ENCODE measurements at places on chromosomes 7 and 10.

- DNase-seq: no peak
Observed at GRCh38 chr10:75857896-75858295, 426.5 kb downstream of the LRMDA start.

GRCh38 chr10:49001870-49002672 lies 62.4 kb upstream of the LRRC18 start:
- DNase-seq: no peak

DNA sequence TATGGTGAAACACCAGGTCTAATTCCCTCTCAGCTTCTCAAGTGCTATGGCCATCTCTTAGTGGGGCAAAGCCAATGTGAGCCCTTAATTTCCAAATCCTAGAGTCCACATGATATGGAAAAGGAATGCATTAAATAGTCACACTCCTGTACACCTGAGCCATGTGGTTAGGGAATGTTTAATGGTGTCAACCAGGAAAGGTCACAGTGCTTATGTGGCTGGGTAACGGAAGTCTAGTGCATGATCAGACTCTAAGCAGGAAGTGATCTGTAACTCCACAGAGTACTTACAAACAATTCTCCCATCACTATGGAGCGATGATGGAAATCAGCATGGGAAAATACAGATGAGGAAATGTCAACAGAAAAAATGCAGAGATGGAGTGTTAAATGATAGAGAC lies 148.8 kb downstream of the MAGI2 start:
- DNase-seq: no peak

DNA sequence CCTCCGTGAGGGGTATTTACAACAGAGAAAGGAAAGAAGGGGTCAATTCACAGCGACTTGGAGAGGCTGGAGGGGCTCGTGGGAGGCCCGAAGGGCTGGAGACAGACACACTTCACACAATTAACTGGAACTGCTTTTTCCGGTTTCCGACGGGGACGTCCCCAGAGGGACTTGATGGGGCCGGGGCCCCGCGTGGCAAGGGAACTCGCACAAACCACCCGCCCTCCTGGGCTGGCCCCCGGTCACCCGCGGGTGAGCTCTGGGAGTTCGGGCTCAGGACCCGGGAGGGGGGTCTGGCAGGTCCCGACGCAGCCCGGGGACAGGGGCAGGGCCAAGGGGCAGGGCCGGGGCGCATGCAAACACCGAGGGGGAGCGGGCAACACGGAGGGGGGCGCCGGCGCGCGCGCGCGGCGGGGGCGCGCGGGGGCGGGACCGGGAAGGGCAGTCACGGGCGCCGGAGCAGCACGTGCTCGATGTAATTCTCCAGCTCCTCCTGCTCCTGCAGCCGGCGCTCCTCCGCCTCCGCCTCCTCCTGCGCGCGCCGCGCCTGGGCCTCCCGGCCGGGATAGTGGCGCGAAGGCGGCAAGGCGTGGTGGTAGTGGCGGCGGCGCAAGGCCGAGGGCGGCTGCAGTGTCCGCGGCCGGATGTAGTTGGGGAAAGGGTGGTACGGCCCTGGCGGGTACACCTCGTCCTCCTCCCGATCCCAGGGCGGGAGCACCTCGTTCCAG lies 2.7 kb downstream of the VGF start:
- DNase-seq: no peak

DNA sequence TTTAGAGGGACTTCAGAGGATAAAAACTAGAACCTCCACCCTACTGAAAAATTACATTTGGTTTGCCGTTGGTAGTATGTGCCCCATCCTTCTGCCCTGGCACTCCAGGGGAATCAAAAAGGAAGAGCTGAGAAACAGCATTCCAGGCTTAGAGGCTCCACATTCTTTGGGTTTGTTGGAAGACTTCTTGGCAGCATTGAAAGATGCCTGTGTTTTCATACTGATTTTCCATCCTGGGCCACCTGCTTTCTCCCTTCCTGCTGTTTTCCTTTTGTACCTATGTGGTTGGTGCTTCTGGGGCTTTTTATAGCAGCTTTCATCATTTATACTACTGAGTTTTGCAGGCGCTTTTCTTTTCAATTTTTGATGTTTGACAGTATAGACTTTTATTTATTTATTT lies 61.7 kb downstream of the AUTS2 start:
- no peak for DNase-seq

- no peak for DNase-seq
Observed at GRCh38 chr10:68075550-68076004, 494 bp upstream of the HERC4 start.

DNA sequence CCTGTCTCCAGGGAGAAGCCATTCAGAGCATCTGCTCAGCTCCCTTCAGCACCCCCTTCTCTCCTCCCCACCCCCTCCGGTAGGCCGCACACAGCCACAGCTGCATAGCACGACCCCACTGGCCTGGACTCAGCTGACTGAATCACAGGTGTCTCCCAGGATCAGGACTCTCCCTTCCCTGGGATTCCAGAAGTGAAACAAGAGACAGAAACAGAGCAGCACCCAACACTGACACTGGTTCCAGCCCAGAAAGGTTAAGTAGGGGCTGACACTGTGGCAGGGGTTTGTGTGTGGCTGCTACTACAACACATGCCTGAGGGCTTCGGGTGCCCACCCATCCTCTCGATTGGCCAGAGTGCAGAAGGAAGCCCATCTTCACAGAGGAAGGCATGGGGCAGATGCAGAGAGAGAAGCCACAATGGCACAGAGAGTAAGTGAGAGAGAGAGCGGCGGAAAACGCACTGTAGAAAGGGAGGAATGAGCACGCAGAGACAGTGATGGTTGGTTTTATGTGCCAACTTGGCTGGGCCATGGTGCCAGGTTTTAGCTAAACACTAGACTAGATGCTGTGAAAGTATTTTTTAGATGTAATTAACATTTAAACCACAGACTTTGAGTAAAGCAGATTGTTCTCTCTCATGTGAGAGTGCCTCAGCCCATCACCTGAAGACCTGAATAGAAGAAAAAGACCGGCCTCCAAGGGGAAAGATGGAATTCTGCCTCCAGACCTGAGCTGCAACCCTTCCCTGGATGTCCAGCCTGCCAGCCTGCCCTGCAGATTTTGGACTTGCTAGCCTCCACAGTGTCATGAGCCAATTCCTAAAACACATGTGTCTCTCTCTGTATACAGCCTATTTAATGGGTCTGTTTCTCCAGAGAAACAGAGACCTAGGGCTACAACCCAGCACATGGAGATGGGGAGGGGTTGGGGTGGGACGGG lies 107.5 kb downstream of the GRB10 start:
- no peak for DNase-seq

DNA sequence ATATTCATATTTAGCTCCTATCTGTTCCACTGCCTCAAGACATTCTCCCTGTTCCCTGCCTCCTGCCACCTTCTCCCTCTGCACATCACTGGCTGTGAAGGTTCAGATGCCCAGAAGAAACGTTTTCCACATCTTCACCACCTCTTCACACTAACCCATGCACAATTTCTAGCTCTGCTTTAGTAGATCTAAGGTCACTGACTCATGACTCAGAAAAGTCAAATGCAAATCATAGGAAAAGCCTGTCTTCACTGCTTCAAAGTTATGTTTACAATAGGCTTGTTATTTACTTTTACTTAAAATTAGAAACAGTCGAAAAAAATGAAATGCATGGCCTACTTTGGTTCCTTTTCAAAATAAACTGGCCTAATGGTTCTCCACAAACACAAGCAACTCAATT lies 2.5 kb downstream of the SCRN1 start:
- DNase-seq: no peak

GRCh38 chr10:124728830-124729661 lies 15.1 kb downstream of the FAM53B start:
- DNase-seq: no peak

GRCh38 chr10:33596422-33596821 lies 262.0 kb upstream of the NRP1 start:
- DNase-seq: no peak

DNA sequence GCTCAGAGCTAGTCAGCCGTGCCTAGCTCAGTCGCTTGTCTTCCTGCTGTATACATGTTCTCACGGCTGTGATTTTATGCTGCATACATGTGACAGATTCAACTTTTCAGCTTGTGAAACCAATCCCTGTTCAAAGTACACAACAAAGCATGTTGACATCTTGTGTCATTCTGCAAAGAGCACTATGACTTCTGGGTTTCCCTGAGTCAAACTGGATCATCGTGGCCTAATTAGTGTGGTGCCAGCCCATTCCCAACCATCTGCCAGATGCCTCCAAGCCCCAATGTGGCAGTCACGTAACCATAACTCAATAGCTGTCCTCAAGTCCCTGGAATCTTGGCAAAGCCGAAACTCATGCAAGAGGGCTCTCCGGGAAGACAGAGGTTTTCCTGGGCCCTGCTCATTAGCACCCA lies 144.8 kb downstream of the MYOF start:
- no peak for DNase-seq

DNA sequence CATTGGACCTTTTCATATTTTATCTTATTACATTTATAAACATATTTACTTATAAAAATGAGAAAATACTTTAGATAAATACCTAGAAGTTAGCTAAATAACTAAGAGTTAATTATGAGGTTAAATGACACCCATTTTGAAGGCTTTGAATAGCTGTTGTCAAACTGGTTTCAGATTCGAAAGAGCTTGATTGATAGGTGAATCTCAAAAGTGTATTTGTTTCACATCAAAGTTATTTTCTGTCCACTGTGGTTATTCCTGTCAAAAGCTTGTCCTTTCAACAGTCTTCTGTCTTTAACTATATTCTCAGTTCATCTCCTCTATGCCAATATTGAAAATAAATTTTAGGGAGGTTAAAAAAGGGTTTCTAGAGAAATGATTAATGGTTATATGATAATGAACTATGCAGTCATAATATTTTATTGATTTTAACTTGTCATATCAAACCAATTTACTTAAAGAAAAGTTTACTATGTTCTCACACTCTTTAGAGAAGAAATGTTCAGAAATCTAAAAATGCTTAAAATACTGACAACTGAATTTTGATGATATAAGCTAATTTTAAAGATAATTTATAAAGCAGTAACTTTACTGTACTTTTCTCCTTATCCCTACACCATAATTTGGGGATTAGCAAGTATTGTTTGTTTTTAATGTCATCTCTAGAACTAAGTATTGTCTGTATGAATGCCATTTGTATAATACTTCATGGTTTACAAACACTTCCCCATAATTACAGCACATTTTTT lies 72.0 kb upstream of the FOXP2 start:
- no peak for DNase-seq

DNA sequence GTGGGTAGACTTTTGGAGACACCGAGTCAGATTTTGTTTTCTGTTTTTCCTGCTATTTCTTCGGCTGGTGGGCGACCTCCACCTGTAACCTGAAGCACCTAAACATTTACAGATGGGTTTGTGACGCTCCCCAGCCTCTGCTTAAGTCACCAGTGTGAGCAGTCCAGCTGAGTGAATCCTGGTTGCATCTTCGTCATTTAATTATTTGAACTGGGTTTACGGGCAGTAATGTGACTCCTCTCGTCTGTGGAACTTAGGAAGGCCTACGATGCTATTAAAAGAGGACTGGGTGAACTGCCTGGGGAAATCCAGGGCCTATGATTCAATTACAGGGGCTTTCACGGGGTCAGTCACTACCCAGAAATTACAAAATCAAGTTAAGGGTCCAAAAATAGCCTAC lies 52.5 kb downstream of the WNT2 start:
- no peak for DNase-seq

DNA sequence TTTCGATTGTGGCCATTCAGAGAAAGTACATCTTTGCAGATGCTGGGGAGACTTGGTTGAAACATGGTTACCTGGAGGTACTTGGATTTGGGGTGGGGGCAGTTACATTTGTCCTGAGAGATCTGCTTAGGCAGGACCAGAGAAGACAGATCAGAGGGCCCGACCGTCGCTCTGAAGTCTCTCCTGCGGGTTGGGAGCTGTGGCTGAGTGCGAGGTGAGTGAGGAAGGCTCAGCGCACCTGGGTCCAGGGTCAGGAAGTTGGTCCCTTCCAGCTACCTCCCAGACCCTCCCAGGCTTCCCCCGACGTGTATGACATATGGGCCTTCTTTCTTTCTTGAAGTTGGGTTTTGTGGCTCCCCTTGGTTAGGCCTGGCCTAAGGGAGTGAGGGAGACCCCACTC lies 56.3 kb downstream of the LHPP start:
- no peak for DNase-seq

DNA sequence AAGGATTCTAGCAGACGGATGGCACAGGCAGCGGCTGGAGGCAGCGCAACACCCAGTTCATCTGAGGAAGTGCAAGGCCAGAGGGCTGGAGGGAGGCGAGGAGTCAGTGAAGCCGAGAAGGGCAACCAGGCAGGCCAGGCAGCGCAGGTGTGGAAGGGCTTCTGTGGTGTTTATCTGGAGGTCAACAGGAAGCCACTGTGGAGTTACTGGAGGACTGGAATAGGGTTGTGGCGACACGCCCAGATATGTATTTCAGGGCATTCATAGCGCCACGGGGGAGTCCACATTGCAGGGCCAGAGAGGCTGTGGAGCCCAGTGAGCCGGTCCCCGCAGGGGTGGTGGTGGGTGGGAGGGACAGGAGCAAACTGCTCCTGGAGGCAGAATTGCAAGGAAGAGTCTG lies 150.6 kb downstream of the CDH23 start:
- no peak for DNase-seq

- no peak for DNase-seq
Observed at GRCh38 chr10:30215623-30216022, 133.5 kb downstream of the MTPAP start.

GRCh38 chr7:105268511-105269392 lies 120.0 kb downstream of the SRPK2 start:
- no peak for DNase-seq

DNA sequence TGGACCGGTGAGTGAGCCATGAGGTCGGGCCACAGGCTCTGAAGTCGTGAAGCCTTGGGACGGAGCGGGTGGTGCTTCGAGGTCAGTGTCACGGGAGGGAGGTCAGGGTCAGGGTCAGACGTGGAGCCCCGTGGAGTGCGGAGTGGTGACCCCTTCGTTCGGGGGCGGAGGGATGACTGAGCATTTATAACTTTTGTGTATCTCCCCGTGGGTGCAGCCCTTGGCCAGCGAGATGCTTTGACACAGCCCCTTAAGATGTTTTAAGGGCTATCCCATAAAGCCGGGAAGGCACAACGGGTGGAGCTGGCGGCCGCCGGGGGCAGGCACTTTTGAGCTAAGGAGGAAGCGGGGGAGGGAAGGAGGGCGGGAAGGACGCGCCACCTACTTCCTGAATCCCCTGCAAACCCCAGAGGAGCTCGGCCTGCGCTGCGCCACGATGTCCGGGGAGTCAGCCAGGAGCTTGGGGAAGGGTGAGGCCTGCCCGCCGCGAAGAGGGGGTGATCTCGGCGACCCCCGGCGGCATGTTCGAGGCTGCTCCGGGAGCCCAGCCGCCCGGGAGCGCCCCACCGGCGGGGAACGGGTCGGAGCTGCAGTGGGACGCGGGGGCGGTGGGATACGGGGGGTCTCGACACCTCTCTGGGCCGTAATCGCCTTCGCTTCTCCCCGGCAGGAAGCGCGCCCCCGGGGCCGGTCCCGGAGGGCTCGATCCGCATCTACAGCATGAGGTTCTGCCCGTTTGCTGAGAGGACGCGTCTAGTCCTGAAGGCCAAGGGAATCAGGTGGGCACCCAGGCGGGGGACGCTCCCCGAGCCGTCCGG lies at the start of gene GSTO1:
TSS of gene GSTO1 (plus strand) at position 400 of the 818 bp plus-strand sequence. CDS start at position 437, 37 bp downstream.
- DNase-seq: no peak

DNA sequence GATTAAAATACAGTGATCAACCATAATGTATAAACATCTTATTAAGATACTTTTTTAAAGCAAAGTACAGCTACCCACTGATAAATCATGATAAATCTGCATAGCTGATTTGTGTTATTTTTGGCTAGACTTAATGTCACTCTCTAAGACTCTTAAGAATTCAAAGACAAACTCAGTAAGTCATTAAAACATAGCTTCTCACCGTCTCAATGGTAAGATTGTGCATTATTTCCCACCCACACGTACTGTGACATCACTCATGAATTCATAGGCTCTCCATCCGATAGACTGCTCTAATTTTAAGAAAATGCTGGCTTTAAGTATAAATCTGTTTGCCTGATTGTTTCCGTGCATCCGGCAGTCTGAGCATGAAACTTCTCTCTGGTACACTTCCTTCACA lies 266.1 kb downstream of the GLI3 start:
- DNase-seq: no peak
